Naive B cell (primary cell): ENCODE measurements at places on chromosomes 1 and 21.

DNA sequence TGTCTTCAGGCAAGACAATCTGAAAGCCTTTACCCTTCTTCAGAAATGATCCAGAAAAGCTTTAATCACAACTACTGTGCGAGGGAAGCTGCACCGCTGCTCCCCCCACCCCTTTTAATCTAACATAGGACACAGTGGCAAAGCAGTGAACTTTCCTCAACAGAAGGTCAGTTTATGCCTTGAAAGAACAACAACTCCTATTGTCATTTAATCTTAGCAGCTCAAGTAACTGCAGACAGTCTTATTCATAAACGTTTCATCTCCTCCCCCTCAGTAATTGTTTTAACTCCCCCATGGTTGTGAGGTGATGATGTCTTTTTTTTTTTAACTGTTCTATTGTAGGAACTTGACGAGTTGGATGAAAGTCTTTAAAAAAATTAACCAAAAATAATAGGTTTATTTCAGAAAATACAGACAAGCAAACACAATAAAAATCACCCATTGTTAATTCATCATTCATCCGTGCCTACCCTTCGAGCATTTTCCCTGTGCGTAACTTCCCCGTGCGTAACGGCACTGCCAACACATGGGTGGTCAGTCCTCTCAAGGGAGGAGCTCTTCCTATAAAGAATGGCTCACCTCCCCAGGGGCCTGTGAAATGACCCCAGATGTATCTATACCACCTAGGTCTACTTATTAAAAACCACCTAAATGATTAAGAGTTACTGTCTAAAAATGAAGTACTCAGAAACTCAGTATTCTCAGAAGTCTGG lies 3.3 kb upstream of the ADAR start:
- H3K27ac ChIP-seq: peak overlapping the region; percentile 60
- no peak overlapping the region for H3K4me3 ChIP-seq
- H3K36me3 ChIP-seq: peaks cover 8% of the 10 kb centered on the region
- H3K27me3 ChIP-seq: no peaks in the 10 kb centered on the region

GRCh38 chr1:211722277-211723175 lies 47.1 kb upstream of the NEK2 start:
- H3K27ac ChIP-seq: no peak overlapping the region
- H3K4me1 ChIP-seq: no peaks in the 10 kb centered on the region
- H3K27me3 ChIP-seq: peaks cover 9% of the 10 kb centered on the region
- peaks cover 6% of the 10 kb centered on the region for H3K36me3 ChIP-seq

DNA sequence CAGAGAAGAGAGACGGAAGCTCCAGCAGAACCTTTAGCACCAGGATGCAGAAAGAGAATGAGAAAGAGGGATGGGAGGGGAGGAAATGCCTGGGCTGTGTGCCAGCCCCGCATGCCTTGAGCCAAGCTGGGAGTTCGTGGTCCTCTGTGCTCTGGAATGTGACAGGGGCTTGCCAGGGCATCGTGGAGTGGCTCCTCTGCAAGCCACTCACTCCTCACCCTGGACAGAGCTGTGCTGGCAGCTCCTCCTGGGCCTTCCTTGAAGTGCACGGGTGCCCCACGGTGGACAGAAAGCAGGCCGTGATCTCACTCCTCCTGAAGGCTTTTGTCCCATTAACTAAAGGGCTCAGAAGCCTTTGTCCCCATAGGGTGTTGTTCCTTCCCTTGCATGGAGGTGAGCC lies 34.8 kb upstream of the PRELP start:
- no peaks in the 10 kb centered on the region for H3K36me3 ChIP-seq
- DNase-seq: no peak
- peak overlapping the region; percentile 27 for H3K27ac ChIP-seq
- no peaks in the 10 kb centered on the region for H3K4me1 ChIP-seq
- H3K27me3 ChIP-seq: peaks cover 9% of the 10 kb centered on the region
- no peak overlapping the region for H3K4me3 ChIP-seq

DNA sequence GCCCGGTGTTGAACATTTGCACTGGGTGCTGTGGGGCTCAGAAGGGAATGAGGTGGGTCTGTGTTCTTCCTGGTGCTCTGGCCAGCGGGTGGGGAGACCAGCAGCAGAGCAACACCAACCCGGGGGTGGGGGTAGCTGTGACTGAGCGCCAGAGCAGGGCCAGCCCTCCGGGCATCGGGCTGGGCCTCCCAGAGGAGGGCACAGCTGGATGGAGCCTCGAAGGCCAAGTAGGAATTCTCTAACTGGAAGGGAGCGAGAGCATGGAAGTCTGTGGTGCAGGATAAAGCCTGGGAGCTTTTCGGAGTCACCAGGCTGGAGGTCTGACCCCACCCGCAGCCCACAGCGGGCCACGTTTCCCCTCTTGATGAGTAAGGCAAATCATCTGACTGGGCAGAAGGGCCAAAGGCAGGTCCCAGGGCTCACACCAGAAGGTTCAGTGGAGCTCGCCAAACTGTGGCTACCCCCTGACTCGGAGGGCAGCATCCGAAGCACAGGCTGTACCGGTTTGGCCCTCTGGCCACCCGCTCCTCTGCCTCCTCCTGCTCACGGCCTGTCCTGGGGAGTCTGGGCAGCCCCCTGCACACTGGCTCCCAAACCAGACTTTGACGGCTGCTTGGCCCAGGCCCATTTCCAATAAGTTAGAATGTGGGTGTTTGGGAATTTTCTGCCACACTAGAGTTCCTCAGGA lies 18.8 kb downstream of the SLC1A7 start:
- H3K4me3 ChIP-seq: no peak overlapping the region
- peaks cover 20% of the 10 kb centered on the region for H3K27me3 ChIP-seq
- H3K4me1 ChIP-seq: no peaks in the 10 kb centered on the region

DNA sequence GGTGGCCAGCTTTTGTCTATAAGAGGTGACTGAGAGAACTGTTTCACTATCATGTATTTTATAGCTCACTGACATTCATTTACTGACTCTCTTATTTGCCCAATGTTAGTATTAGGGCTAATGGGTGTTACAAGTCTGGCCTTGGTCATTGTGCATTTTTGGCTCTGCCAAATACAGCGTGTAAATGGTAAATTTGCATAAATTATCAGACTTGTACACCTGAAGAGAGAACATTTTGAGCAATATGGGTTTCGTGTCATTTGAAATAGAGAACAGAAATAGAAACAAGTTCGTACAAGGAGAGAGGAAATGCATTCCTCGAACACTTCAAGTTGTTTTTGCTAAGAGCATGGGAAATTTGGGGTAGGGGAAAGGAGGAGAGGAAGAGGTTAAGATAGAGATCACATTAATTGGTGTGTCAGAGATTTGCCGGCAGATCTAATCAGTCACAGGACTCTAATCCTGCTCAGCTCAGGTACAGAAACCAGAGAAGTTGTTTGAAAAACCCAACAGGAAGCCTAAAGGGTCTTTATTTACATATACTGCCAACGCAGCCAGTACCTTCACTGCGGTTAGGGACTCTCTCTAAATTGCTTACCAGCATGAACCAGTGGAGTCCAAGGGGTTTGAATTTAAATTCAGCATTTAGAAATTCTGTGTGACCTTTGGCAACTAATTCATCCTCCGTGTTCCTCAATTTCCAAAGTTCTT lies 261.5 kb downstream of the GPATCH2 start:
- H3K27me3 ChIP-seq: no peaks in the 10 kb centered on the region

- H3K36me3 ChIP-seq: no peaks in the 10 kb centered on the region
- H3K4me1 ChIP-seq: peaks cover 37% of the 10 kb centered on the region
- H3K27me3 ChIP-seq: no peaks in the 10 kb centered on the region
- H3K4me3 ChIP-seq: peak overlapping the region; percentile 86
- peak overlapping the region; percentile 70 for H3K27ac ChIP-seq
- no peak for DNase-seq
These were observed 548 bp upstream of the SLC25A33 start for GRCh38 chr1:9538669-9539164.

DNA sequence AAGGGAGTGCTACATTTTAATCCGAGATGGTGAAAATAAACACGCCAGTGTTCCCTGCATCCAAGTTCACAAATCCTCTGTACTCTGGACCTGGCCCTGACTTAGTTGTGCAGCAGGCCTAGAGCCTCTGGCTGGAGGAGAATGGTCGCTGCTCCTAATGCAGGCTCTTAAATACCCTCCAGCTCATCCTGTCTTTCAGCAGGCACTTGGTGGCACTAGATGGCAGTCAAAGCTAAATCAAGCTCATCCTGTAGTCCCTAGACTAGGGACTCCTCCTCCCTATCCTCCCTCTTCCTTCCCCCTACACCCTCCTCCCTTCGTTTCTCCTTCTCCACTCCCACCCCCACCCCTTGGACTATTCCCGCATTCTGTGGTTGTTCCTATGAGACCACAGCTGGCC lies 41.6 kb upstream of the MTR start:
- H3K4me1 ChIP-seq: no peaks in the 10 kb centered on the region
- H3K27ac ChIP-seq: no peak overlapping the region
- DNase-seq: no peak
- H3K36me3 ChIP-seq: no peaks in the 10 kb centered on the region

- H3K27me3 ChIP-seq: no peaks in the 10 kb centered on the region
- no peaks in the 10 kb centered on the region for H3K36me3 ChIP-seq
- H3K4me1 ChIP-seq: no peaks in the 10 kb centered on the region
These were observed 26.1 kb downstream of the CFH start for GRCh38 chr1:196677781-196678509.

DNA sequence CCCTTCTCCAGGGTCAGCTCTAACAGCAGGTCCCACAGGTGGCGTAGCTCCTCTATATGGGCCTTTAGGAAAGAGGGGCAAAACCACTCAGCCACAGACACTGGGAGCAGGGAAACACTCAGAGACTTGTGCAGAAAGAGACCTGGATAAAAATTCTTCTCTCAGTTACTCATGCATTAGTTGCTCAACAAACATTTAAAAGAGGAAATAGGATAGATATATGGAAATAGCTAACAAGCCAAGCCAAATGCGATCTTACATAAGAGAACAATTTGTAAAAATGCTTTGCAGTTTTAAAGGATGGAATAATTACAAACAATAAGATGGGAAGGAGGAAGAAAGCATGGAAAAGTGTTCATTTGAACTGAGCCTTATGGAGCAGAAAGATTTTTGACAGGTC lies 4.9 kb downstream of the SPTA1 start:
- H3K4me3 ChIP-seq: no peak overlapping the region
- no peak overlapping the region for H3K27ac ChIP-seq
- H3K27me3 ChIP-seq: no peaks in the 10 kb centered on the region
- no peak for DNase-seq

DNA sequence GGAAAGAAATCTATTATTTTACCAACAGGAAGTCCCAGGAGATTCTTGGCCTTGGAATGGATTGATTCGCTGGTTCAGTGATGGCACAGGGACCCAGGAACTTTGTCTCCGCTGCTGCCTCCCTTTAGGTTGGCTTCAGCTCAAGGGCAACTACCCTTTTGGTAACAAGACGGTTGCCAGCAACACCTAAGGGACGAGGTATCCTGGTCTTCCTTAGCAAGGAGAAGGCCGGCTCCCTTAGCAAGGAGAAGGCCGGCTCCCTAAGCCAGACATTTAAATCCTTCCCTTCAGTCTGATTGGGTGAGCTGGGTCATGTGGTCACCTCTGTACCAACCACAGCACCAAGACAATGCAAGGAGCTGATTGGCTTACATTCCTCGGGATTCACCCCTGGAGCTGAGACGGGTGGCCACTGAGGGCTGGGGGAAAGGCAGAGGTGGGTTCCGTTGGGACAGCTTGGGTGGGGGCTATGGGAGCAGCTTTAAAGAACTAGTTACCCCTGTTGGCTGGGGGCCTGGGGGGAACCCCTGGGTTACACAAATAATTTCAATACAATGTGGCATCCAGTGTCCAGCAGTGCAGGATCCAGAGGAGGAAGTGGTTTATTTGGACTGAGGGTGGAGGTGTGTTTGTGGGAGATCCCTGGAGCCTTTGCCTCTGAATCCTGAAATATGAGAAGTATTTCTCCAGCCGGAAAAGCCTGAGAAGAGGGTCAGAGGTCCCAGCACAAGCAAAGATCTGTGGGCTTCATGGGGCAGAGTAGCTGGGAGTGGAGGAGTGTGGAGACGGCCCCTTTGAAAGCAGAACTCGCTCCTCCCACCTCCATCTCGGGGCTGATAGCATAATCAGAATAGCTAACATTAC lies 20.7 kb upstream of the CLIC4 start:
- no peak for DNase-seq
- H3K4me1 ChIP-seq: peaks cover 12% of the 10 kb centered on the region
- no peak overlapping the region for H3K4me3 ChIP-seq
- no peaks in the 10 kb centered on the region for H3K27me3 ChIP-seq
- no peak overlapping the region for H3K27ac ChIP-seq
- no peaks in the 10 kb centered on the region for H3K36me3 ChIP-seq

GRCh38 chr1:86436041-86436440 lies 12.1 kb downstream of the CLCA2 start:
- no peak overlapping the region for H3K27ac ChIP-seq
- H3K27me3 ChIP-seq: peaks cover 6% of the 10 kb centered on the region
- no peaks in the 10 kb centered on the region for H3K36me3 ChIP-seq
- DNase-seq: no peak
- no peak overlapping the region for H3K4me3 ChIP-seq

DNA sequence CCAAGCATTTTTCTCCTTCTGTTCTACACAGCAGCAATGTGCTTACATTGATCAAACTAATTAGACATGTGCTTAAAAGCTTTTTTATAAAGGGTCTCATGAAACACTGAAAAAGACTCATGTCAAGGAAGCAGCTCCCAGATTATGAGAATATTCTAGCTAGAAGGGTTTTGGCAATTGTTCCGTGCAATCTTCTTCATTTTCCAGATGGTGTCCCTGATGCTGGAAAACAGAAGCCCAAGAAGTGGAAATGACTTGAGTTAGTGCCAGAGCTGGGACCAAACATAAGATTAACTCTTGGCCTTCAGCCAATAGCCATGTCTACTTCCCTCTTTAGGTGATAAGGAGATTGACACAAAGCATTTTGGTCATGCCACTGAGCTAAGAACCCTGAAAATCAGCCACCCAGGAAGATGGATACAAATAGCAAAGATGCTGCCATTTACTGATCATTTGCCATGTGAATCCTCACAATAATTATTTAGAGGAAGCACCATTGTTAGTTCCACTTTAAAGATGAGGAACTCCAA lies 110.8 kb downstream of the MATN1 start:
- peaks cover 27% of the 10 kb centered on the region for H3K27me3 ChIP-seq
- H3K4me3 ChIP-seq: no peak overlapping the region
- H3K36me3 ChIP-seq: no peaks in the 10 kb centered on the region
- DNase-seq: no peak
- H3K4me1 ChIP-seq: no peaks in the 10 kb centered on the region

DNA sequence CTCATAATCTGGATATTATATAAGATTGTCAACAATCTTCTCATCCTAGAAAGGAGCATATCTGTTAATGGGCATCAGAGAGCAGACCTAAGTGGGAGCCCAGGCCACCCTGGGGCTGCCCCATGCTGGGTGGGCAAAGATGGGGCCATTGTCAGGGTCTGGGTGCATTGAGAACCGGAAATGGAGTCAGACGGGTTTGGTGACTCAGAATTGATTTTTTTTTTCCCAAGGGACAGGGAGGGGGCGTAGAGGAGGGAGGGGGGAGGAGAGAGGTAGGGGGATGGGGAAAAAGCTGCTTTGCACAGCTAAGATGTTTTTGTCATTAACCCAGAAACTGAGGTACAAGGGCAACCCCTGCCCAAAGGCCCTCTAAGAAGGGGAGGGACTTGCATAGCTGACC lies 1.3 kb downstream of the ATXN7L2 start:
- peaks cover 12% of the 10 kb centered on the region for H3K27me3 ChIP-seq
- H3K4me3 ChIP-seq: peak overlapping the region; percentile 96
- no peak for DNase-seq
- peak overlapping the region; percentile 90 for H3K27ac ChIP-seq
- H3K4me1 ChIP-seq: peaks cover 30% of the 10 kb centered on the region
